Activated CD4-positive, alpha-beta T cell treated with anti-CD3 and anti-CD28 coated beads, Interleukin-2, amount 10 ng/mL, durations not matched to agents 24 days and 14 days (primary cell): ENCODE measurements at places on chromosomes 12 and 14. TPM values are rescaled to one million over a fixed set of nuclear protein-coding genes. Genes with fewer than 3 reads are reported as not detected.
A peak's percentile ranks its signal among the peaks of the same experiment; 100 is the strongest.

- no peaks in the 10 kb centered on the region for H3K4me1 ChIP-seq
- no peaks in the 10 kb centered on the region for H3K36me3 ChIP-seq
- H3K4me3 ChIP-seq: no peak overlapping the region
- DNase-seq: no peak
- no peaks in the 10 kb centered on the region for H3K27me3 ChIP-seq
- H3K27ac ChIP-seq: no peak overlapping the region
These were observed 449.5 kb downstream of the BCAT1 start for GRCh38 chr12:24499151-24500146.

TEX52 gene
- total RNA-seq: 0.17 TPM in 1 of 2 replicates, not detected in the other

PRICKLE1 gene
- 0.28 TPM in 1 of 2 replicates, not detected in the other for total RNA-seq

DNA sequence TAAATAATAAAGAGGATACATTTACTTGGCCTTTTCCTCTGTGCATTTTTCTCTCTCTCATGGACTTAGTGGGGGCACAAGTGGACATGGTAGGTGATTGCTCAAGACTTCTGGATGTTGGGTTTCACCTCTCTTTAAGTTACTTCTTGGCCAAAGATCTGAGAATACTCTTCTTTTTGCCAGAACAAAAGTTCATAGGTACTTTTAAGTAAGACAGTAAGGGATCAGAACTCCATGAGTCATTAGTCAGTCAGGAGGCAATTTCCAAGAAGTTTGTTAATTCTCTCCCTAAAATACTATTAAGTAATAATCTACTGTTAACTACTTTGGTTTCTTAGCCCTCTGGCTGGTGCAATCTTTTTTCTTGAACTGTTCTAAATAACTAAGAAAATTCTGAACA, 84.2 kb downstream of the GRIP1 start:
- H3K27me3 ChIP-seq: no peaks in the 10 kb centered on the region
- DNase-seq: no peak
- H3K36me3 ChIP-seq: no peaks in the 10 kb centered on the region
- no peaks in the 10 kb centered on the region for H3K4me1 ChIP-seq
- no peak overlapping the region for H3K27ac ChIP-seq
- H3K4me3 ChIP-seq: no peak overlapping the region

- H3K4me1 ChIP-seq: peaks cover 42% of the 10 kb centered on the region
- no peaks in the 10 kb centered on the region for H3K27me3 ChIP-seq
- H3K4me3 ChIP-seq: peak overlapping the region; percentile 58
- no peak for DNase-seq
- H3K36me3 ChIP-seq: peaks cover 24% of the 10 kb centered on the region
These were observed 225.4 kb downstream of the PTPRO start for GRCh38 chr12:15547691-15548090.

DACT1 gene
- 3.3 and 3.8 TPM in 2 replicates for total RNA-seq

HPD gene
- not detected in 2 replicates for total RNA-seq

DNA sequence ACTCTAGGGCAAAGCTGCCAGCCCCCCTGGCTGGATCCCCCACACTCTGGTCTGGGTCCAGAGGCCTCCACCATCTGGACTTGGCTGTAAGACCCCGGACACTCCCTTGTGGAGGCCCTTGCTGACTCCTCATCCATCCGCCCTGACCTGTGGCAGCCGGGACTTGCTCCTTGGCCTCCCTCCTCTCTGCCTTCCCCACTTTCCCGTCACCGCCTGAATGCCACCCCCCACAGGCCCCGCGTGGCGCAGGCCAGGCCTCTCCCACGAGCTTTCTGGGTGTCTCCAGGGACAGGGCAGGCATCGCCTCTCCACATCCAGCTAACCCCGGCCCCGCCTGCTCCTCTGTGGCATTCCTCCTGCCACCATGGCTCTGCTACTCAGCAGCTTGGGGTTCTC, 14.1 kb downstream of the JAG2 start:
- no peaks in the 10 kb centered on the region for H3K36me3 ChIP-seq
- DNase-seq: no peak
- H3K4me3 ChIP-seq: no peak overlapping the region
- no peaks in the 10 kb centered on the region for H3K4me1 ChIP-seq

LRCOL1 gene
- total RNA-seq: not detected in 2 replicates

DNA sequence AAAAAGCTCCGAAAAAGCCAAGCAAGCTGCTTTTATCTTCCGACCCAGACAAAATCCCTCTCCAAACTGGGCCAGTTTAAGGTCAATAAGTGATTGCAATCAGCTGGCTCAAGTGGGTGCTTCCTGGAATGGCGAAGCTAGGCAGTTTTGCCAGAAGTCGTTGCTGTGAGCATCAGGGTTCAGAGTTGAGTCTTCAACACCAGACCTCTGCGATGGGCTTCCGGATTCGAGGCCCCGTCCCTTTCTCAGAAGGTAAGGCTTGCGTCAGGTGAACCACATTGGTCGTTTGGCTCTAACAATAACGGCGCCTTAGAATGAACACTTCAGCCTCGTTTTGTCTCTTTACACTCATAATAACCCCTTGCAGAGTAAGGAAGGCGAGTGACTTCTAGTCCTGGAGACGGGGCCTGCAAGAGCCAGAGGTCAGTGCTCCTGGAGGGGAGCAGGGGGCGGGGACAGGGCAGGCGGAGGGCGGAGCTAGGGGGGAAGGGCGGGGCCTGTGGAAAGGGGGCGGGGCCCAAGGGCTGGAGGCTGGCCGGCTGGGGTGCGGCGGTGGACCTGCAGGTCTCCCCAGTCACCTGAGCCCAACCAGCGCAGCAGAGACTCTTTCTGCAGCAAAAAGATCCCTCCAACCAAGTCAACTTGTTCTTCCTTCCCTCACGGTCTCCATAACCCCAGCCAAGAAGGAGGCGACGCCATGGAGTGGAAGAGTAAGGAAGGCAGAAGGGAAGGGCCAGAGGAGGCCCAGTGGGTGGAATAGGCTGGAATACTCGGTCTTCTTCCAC, 34.0 kb upstream of the NFYB start:
- DNase-seq: no peak
- no peak overlapping the region for H3K27ac ChIP-seq
- no peak overlapping the region for H3K4me3 ChIP-seq

GRCh38 chr12:108515916-108516315, 839 bp downstream of the FICD start:
- no peaks in the 10 kb centered on the region for H3K27me3 ChIP-seq
- peaks cover 31% of the 10 kb centered on the region for H3K4me1 ChIP-seq
- DNase-seq: peak; percentile 67

GRCh38 chr14:68368850-68369249, 424.0 kb downstream of the ZFP36L1 start:
- H3K4me3 ChIP-seq: peak overlapping the region; percentile 32
- no peak overlapping the region for H3K27ac ChIP-seq
- DNase-seq: no peak
- peaks cover 2% of the 10 kb centered on the region for H3K36me3 ChIP-seq

- no peak for DNase-seq
- H3K4me3 ChIP-seq: no peak overlapping the region
- no peak overlapping the region for H3K27ac ChIP-seq
- H3K27me3 ChIP-seq: no peaks in the 10 kb centered on the region
- no peaks in the 10 kb centered on the region for H3K36me3 ChIP-seq
These were observed 439.7 kb downstream of the ADAMTS20 start for GRCh38 chr12:43112101-43112920.

DPPA3 gene
- total RNA-seq: not detected in 2 replicates

GRCh38 chr12:89775063-89775985, 66.7 kb upstream of the ATP2B1 start:
- no peak overlapping the region for H3K27ac ChIP-seq
- H3K27me3 ChIP-seq: peaks cover 4% of the 10 kb centered on the region
- H3K4me1 ChIP-seq: no peaks in the 10 kb centered on the region
- DNase-seq: no peak
- H3K36me3 ChIP-seq: no peaks in the 10 kb centered on the region
- H3K4me3 ChIP-seq: no peak overlapping the region
